A172 (cell line): ENCODE measurements at places on chromosomes 7 and 10. TPM values are rescaled to one million over a fixed set of nuclear protein-coding genes. Genes with fewer than 3 reads are reported as not detected.

The CRYGN gene
- 1.2 TPM in 1 of 2 replicates, not detected in the other for total RNA-seq

The CALHM2 gene
- total RNA-seq: 24.5 and 26.0 TPM in 2 replicates

The MSMB gene
- total RNA-seq: not detected in 2 replicates

The TMEM184A gene
- total RNA-seq: 2.7 and 3.6 TPM in 2 replicates

The SSC4D gene
- 0.76 and 2.4 TPM in 2 replicates for total RNA-seq

The DCLRE1A gene
- total RNA-seq: 16.4 and 18.1 TPM in 2 replicates

The HECW1 gene
- 26.5 and 36.2 TPM in 2 replicates for total RNA-seq

The OPN4 gene
- 0.31 TPM in 1 of 2 replicates, not detected in the other for total RNA-seq

DNA sequence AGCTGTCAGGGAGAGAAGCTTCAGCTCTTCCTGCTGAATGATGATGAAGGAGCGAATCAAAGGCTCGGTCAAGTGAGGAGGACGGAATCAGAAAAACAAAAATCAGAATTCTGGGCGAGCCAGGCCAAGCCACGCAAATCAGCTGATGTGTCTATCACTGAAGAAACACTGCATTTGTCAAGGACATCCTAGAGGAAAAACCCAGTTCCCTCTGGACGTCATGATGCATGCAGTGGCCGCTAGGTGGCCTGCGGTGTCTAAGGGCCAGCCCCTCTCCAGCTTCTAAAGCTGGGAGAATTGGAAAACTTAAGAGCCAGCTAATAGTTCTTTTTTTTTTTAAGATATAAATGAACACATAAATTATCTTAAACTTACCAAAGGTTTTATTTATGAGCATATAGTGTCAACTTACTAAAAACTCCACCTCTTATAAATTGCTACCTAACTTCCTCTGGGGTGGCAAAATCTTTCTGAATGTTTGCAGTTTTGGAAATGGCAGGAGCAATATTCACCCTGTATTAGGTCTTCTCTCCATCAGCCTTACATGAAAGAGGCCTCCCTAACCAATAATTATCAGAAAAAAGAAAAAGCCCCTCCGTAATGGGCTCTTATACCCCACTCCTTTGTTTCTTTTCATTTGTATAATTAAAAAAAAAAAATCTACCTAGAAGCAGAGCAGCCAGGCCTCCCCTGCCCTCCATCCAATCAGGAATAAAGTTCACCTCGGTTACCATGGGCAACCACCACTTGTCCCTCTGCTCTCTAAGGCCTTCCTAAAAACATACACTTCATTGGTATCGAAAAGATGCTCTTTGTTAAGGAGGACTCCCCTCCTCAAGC, 186.8 kb downstream of the USP6NL start:
- peak; percentile 48 for DNase-seq

GRCh38 chr10:124318811-124319210, 99.9 kb downstream of the OAT start:
- DNase-seq: no peak

- no peak for DNase-seq
Observed at GRCh38 chr10:122296363-122297120, 25.4 kb downstream of the BTBD16 start.

DNA sequence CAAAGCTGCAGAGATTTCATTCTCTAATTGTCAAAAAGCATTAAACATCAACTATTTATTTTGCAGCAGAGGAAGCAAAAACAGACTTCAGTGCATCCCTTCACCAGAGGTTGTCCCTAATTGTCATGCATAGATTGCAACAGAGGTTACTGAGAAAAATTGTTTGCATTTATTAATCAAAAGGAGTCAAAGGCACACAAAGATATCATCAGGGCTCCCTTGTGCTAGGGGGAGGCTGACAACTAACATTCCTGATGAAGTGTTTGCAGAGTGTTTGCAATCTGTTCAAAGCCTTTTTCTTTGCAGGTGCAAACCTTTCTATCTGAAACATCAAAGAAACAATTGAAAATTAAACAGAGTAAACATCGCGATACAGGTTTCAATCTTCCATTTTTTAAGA, 227.5 kb downstream of the TEX36 start:
- DNase-seq: no peak

DNA sequence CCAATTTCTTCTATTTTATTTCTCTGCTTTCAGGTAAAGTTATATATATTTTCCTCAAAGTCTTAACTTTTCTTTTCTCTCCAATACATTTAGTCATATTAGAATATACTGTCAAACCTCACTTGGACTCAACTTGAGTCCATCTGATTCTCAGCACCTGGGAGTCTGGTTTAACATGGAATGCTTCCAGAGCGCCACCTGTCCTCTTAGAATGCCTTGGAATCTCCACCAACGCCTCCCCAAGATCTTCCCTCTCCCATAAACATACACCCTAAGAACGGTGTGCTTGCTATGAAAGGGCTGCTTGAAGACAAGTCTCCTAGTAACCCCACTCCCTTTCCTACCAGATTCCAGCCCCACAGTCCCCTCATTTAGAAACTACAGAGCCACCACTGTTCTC, 229.1 kb upstream of the MKLN1 start:
- DNase-seq: no peak

DNA sequence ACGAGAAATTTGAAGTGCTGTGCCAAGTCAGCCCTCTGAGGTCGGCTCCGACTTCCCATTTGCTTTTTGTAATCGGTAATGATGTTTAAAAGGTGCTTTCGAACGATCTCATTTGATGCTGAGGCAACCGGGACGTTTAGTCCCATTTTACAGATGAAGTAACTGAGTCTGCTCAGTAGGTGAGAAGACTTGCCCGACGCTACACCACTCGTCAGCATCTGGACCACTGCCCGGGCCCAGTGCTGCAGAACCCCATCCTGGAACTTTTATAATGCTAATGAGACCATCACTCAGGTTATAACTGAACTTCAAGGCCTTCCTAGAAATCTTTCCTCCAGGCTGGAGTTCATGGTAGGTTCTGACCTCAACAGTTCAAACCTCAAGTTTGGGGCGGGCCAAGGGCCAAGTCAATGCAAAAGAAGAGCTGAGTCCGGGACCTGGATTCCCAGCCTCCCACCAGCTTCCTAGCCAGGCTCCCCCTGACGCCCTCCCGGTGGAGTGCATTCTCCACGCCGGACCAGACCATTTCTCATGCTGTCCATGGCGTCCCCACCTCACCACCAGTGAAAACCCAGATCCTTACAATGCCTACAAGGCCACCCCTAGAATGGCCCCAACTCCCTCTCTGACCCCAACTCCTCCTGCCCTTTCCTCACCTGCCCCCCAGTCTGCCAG, 699 bp upstream of the PDLIM1 start:
- no peak for DNase-seq

GRCh38 chr7:23333671-23334246, 34.6 kb downstream of the MALSU1 start:
- peak; percentile 91 for DNase-seq

- DNase-seq: no peak
Observed at GRCh38 chr10:77608281-77608680, 29.3 kb downstream of the KCNMA1 start.

DNA sequence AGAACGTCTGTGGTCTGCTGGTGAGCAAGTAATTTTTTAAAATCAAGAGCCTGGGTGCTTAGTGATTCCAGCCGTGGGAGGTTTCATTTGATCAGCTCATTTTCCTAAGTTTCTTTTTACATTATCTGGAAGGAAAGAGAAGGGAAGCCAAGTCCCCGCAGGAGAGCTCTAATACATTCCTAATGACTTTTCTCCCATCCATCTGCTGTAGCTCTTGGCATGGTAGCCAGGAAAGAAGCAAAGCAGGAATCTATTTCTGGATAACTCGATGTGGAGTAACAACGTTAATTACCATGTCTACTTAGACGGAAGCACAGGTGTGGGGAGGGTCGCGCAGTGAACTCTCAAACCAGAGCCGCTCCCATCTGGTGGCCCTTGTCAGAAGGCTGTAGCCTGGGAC, 121.9 kb downstream of the PAXIP1 start:
- DNase-seq: no peak

GRCh38 chr7:158743219-158743618, 38.6 kb upstream of the NCAPG2 start:
- DNase-seq: no peak

- no peak for DNase-seq
Observed at GRCh38 chr10:30803892-30804322, 174.4 kb upstream of the LYZL2 start.

DNA sequence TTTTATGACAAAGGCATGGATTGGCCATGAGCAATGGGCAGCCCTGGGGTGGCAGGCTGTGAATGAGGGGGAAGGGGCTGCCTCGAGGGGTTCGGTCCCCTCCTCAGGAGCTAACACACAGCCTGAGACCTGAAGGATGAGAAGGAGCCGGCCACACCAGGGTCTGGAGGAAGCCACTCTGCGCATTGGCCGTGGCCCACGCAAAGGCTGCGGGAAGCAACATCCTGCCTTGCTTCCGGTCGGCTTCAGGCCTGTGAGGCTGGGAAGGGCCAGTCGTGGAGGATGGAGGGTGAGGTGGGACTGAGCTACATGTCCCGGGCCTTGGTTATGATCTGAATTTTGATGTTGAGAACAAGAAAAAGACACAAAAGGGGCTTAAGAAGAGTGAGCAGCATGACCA, 49.4 kb downstream of the RGS10 start:
- no peak for DNase-seq

- peak; percentile 66 for DNase-seq
Observed at GRCh38 chr7:40211276-40212003, 76.6 kb downstream of the SUGCT start.

DNA sequence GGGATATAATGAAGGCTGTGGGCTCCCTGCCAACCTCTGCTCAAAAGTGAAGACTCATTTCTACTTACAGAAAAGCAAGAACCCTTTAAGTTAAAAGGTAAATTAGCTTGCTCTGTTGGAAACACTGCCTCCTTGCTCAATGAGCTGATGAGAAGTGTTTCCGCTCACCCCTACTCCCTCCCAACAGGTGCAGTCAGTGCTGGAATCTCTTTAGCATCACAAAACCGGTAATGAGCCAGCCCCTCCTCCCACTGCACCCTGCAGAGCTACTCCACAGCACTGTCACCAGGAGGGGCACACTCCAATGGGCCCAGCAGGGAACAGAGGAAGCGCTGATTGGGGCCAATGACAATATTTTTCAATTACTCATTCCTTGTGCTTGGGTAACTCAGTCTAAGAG, 262.5 kb downstream of the TCERG1L start:
- no peak for DNase-seq

GRCh38 chr7:30789334-30789711, 18.1 kb downstream of the MINDY4 start:
- peak; percentile 76 for DNase-seq

GRCh38 chr10:97596101-97597082, 6.9 kb downstream of the C10orf62 start:
- peak; percentile 94 for DNase-seq

DNA sequence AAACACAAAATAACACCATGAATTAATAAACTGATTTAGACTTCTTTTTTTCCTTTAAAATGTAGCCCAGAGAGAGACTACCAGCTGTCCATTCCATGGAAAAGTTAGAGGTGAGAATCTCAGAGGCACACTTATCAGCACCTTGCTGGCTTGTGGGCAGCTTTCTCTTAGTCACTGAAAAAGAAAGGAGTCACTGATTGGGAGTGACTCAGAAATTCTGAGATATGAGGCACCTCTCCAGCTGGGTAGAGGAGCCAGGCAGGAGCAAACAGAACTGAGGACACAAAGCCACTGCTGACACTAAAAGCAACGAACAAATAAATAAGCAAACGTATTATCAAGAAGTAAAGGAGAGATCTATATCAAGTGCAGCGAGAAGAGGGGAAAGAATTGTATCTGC, 310.6 kb downstream of the PARD3 start:
- DNase-seq: peak; percentile 86

GRCh38 chr7:100582041-100582579, 3.8 kb downstream of the LRCH4 start:
- no peak for DNase-seq

- peak; percentile 79 for DNase-seq
Observed at GRCh38 chr10:34768261-34768971, 46.7 kb downstream of the PARD3 start.

GRCh38 chr7:29494350-29494749, 69.3 kb upstream of the PRR15 start:
- peak; percentile 63 for DNase-seq
